Stimulated activated CD8-positive, alpha-beta memory T cell treated with anti-CD3 and anti-CD28 coated beads, Interleukin-7, amount 100 ng/mL, for 1 hour (primary cell): ENCODE measurements at places on chromosomes 2 and 18.

- no peak for DNase-seq
Measured at GRCh38 chr2:47174733-47175361, 19.7 kb upstream of the STPG4 start.

DNA sequence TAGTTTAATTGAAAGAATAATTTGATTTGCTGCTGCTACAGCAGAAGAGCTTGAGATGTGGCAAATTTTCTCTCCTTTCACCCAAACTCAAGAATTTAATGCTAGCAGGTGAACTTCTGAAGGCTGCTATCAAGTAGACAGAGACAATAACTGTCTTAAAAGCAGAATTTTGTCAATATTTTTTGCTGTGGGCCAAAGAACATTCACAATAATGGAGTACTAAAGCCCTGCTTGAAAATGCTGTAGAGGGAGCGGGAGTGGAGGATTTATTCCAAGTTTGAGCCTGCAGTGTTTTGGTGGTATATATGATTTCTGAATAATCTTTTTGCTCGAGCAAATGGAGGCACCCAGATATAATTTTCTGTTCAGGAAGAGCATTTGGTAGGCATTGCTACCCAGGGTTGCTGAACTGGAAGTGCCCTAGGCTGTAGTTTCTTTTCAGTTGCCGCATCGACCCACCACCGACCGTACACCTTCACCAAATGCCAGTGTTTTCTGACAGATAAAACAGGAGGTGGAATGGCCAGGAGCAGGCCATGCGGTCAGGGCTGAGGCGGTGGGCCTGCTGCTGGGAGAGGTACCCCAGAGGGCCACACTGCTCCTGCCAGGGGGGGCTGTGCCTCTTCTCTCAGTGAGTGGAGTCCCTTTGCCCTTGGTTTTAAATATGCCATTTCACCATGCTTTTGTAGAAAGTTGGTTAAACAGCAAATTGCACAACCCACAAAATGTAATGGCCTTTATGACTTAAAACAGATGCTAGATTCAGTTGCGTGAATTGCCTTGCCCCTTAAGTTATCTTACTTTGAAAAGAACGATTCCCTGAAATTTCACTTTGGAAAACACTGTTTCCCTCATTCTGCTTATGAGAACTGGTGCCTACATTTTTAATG lies 36.4 kb downstream of the TSHZ1 start:
- no peak for DNase-seq

GRCh38 chr2:64244037-64244416 lies 99.8 kb upstream of the PELI1 start:
- DNase-seq: no peak

DNA sequence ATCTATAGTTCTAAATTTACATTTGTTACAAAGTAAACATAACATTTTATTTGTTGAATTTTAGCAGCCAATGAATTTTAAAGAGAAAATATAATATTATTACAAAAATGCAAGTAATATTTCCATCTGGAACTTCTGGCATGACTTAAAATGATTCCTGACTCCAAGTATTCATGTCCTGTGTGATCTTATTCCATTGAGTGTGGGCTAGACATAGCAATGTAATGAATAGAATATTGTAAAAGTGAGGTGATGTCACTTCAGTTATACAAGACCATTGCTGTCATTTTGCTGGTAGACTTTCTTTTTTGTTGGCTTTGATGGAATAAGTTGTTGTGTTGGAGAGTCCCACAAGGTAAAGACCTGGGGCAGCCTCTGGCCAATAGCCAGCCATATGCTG lies 912.2 kb upstream of the PIK3C3 start:
- no peak for DNase-seq

GRCh38 chr2:133495226-133495625 lies 73.0 kb downstream of the NCKAP5 start:
- no peak for DNase-seq

GRCh38 chr2:25567406-25567805 lies 106.0 kb downstream of the DTNB start:
- no peak for DNase-seq

GRCh38 chr2:29063646-29064345 lies 10.5 kb downstream of the PCARE start:
- no peak for DNase-seq

DNA sequence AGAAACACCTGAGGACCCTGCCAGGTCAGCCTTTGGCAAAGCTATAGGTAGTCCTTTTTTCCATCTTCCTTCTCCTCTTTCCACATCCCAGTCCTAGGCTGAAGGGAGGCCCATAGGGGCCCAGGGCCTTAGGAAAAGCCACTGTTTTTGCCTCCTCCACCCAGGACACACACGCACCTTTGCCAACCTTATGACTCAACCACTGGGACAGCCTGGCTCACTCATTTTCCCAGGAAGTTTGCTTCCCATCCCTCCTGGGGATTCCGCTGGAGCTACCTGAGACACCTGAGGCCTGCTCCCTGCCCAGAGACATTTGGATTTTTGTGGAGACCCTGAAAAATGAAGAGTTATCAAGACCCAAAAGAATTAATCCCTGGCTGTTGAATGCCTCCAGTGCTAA lies 273.4 kb upstream of the SIX2 start:
- DNase-seq: no peak

DNA sequence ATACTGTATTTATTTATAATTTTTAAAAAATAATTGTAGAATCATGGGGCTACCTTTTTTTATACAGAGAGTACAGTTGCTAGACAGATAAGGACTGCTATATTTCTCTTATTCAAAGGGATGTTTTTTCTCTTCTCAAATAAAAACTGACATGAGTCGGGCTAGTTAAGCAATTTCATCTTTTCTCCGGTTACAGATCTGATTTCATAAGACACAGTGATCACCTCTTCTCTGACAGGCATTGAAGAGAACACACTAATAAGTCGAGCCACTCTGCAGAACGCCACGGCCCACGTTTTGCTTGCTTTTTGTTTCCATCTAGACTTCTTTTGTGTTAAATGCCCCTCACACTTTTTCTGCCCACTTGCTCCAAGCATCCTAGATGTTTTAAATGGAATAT lies 85.4 kb downstream of the HNRNPLL start:
- DNase-seq: no peak

GRCh38 chr2:43055086-43055912 lies 171.1 kb downstream of the ZFP36L2 start:
- DNase-seq: no peak

GRCh38 chr18:24234850-24235418 lies 96.1 kb downstream of the CABYR start:
- DNase-seq: no peak

DNA sequence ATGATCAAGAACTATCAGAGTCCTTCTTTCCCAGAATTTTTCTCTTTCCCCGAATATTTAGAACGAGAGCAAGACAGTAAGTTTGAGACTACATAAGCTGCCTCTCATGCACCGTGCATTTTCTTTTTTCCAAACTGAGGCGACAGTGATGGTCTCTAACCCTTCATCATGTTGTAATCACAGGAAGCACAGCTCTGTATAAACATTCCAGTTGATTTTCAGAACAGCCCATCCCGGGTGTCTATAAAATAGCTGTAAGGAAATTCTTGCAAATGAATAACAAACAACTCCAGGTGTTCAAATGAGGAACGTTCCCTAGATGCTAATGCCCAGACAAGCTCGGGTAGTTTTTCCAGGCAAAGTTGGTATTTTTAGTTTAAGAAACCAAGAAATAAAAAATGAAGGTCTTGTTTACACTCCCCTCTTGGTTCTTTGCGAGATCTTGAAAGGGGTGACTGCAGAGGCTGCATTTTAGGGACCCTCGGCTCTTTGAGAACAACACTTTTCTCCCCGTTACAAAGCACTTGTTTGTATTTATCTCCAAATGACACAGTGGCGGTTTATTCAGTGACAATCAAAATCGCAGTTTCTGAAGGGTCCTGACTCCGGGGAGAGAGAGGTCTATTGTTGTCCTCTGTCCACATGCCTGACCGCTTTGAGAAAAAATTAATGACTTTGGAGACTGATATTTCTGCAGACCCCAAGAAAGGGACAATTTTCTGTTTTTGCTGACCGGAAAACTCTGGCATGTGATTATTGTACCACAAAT lies 101.1 kb upstream of the NCK2 start:
- no peak for DNase-seq

- no peak for DNase-seq
Measured at GRCh38 chr2:205800224-205800623, 117.9 kb downstream of the NRP2 start.

- no peak for DNase-seq
Measured at GRCh38 chr2:40062381-40062780, 283.3 kb upstream of the THUMPD2 start.

GRCh38 chr2:149160701-149161217 lies 122.3 kb downstream of the LYPD6B start:
- DNase-seq: no peak

DNA sequence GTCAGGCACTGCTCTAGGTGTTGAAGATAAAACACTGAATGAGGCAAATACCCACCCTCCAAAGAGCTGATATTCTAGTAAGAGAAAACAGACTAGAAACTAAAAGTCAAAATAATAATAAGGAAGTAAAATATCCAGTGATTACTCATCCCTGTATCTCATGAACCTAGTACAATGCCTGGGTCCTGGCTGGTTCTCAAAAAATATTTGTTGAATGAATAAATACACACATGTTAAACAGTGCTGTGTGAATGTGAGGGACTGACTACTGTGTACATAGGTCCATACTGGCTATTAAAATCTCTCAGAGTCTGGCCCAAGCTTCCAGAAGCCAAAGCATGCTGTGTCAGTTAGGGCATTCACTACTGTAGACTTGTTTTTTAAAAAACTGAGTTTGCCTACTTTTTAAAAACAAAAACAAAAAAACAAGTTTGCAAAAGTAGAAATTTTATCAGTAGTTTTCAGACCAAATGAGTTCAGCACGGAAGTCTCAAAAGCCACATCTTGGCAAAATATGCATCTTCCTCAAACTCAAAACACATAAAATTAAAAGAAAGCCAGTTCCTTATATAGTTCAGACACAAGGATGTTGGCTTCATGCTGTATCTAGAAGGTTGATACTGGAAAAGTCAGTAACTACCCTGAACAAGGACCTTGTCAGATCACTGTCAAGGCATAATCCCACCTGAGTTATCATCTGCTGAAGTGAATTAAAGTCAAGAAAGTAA lies 136.2 kb downstream of the THADA start:
- no peak for DNase-seq

GRCh38 chr18:48676756-48677368 lies 138.0 kb downstream of the CTIF start:
- peak; percentile 25 for DNase-seq

- DNase-seq: no peak
Measured at GRCh38 chr2:174573621-174574081, 24.0 kb downstream of the WIPF1 start.

GRCh38 chr2:171128461-171128860 lies 32.2 kb downstream of the TLK1 start:
- no peak for DNase-seq

DNA sequence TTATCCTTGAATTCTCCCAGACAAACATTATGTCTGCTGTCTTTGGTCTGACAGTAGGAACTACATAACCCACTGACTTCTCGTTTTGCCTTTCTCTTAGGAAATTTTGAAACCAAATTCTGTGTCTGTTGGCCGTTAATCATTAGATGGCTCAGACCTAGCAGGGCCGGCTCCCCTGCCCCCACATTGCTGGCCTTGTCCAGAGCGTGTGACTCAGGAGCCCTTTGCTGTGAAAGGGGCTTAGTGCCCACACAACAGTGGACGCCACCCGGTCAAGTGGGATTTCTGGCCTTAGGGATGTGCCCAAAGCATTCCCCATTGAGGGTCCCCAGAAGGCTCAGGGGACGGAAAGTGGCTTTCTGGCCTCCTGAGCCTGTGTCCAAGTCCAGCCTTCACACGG lies 137.5 kb downstream of the CTIF start:
- DNase-seq: no peak

GRCh38 chr2:190530248-190530900 lies 4.1 kb downstream of the NEMP2 start:
- DNase-seq: no peak

GRCh38 chr2:232319803-232320442 lies 58.6 kb upstream of the ALPP start:
- DNase-seq: no peak

DNA sequence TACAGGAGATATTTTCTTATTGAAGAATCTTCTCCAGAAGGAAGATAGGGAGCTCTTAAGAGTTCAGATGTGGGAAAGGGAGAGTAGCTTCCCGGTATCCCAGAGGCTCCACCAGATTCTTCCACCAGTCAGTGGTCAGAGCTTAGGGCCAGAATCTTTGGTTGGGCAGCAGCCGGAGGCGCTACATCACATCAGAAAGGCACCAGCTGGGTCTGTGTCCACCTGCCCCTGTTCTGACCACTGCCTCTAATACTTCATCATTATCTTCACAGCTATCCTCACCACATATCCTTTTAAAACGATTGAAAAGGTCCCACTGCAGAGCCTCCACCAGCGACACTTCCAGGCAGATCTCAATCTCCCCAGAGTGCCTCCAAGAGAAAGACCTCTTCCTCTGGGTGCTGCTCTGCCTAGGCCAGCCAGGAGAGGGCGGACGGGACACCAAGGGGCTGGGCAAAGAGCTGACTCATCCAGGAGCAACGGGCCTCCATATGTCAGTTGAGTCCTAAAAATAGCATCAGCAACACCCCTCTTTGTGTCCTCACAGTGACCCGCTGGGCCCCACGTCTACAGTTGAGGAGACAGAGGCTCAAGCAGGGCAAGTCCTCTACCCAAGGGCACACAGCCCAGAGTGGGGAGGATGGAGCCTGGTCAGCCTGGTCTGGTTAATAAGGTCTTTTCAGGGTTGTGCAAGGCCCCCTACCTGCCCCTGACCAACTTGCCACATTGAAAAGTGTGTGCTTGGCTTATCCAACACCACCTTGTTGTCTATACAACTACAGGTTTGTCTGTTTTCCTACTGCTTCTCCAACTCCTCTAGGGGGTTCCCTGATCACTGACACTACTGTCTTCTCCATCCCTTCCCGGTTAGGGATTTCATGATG lies 81.2 kb downstream of the ADD2 start:
- DNase-seq: no peak

- no peak for DNase-seq
Measured at GRCh38 chr2:225137971-225138370, 95.7 kb upstream of the DOCK10 start.

GRCh38 chr2:10022041-10022421 lies 21.3 kb upstream of the KLF11 start:
- no peak for DNase-seq

GRCh38 chr18:68642003-68642402 lies 72.9 kb downstream of the TMX3 start:
- DNase-seq: no peak

- DNase-seq: no peak
Measured at GRCh38 chr18:35072616-35073015, 31.4 kb downstream of the MAPRE2 start.

GRCh38 chr2:98869870-98870269 lies 66.2 kb downstream of the CRACDL start:
- DNase-seq: no peak
